NCI-H187 treated with DMSO at 0.1 percent for 48 hours (cell line): ENCODE measurements at places on chromosomes 11 and 22.

DNA sequence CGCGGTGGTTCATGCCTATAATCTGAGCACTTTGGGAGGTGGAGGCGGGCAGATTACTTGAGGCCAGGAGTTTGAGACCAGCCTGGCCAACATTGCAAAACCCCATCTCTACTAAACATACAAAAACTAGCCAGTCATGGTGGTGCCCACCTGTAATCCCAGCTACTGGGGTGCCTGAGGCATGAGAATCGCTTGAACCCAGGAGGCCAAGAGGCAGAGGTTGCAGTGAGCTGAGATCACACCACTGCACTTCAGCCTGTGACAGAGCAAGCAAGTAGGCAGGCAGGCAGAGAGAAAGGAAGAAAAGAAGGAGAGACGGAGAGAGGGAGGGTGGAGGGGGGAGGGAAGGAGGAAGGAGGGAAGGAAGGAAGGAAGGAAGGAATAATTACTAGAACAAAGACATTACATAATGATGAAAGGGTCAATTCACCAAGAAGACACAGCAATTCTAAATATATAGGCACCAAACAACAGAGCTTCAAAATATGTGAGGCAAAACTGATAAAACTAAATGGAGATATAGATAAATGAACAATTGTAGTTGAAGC lies 13.8 kb upstream of the CLDN5 start:
- no peak for DNase-seq

GRCh38 chr11:32902089-32902665 lies 9.6 kb downstream of the QSER1 start:
- DNase-seq: no peak

DNA sequence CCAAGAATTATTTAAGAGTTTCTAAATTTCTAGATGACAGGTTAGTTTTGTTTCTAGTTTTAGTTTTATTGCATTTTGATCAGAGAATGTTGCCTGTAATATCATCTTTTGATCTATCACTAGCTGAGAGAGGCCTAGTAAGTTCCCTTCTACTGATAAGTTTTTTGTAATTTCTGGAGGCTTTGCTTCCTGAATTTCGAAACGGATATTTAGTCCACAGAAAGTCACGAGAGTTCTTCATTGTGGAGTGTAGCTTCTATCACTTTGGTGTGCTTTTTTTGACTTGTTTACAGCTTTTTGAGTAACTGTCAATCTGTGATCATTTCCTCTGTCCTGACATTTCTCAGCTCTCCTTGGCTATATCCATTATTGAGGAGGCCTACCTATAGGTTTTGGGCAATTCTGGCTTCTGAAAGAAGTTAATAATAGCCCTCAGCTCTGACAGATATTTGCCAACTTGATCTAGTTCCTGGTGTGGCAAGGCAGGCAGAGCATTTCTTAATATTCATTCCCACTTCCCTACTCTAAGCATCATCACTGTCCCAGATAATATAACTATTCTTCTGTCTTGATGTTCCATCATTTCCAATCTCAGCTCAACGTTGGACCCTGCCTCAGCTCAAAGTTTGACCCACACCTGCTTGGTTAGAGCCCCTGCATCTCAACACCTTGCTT lies 171.3 kb downstream of the BLID start:
- no peak for DNase-seq

DNA sequence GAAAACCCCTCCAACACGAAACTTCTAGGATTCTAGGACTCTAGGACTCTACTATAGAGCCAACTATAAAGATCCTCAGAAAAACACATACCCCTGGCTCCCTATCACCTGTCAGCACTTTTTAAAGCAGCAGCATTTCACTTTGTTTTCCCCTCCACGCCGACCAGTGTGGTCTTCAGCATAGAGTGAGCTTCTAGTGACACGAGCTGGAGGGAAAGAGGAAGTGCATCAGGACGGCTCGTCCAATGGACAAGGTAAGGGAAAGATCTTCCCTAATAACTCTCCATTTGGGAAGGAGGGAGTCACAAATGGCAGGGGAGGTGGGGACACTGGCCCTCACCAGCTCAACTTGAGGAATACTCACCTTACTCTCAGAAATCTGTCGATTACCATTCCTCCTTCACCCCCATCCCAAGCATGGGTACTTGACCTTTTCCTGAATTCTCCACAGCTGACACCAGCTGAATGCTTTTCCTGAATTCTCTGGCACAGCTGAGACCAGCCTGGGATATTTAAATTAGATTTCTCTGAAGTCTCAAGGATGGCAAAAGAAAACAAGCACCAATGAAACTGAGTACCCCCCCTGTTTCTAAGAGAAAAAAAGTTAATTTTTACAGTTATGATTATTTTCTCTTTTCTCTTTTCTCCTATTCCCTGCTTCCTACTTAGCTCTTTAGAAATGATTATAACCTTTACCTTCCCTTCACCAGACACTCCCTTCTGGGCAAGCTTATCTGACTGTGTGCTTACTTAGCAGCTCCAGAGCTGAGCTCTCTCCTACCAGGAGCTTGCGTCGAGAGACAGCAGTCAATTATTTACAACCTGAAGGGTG lies 33.3 kb upstream of the NNMT start:
- no peak for DNase-seq

DNA sequence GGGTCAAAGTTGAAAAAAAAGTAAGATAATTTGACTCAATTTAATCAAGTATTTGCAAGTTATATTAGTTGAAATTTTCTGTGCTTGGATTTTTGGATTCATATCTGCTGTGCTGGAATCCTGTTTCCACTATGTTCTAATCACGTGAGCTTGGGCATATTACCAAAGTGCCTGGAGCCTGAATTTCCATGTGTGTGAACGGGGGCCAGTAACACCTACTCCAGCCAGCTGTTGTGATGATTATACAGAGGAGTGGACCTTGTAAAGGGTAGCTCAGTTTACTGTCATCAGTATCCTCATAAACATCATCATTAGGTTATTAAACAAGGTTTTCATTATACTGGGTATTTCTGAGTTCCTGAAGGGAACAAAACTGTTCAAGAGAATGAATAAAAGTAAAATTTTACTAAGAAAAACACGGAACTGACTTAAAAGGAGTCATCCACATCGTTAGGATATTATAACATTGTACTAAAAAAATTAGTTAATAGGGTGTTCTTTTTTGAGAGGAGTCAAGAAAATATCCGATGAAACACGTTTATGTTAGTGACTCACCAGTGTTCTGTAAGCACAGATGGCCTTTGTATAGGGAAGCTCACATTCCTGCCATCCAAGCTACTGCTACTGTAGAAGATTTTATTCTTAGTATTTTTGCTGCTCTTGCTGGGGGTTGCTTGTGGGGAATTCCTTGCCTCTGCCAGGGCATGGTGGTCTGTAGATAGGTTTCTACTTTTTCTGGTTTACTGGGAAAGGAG lies 144.1 kb downstream of the ARHGAP42 start:
- DNase-seq: no peak

GRCh38 chr11:2328656-2329354 lies 27.0 kb downstream of the TSPAN32 start:
- no peak for DNase-seq

DNA sequence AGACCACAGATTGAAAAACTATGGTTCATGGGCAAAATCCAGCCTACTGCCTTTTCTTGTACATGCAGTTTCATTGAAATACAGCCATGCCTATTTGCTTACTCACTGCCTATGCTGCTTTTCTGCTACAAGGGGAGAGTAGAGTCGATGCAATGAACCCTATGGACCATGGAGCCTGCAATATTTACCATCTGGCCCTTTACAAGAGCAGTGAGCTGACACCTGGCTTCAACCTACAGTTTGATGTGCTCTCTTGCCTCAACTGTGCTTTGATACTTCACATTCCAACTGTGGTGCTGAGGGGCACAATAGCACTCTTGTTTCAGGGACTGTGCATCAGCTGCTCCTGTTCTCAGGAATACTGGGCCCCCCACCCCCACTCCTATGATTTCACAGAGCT lies 239.5 kb upstream of the SORL1-AS1 start:
- no peak for DNase-seq

DNA sequence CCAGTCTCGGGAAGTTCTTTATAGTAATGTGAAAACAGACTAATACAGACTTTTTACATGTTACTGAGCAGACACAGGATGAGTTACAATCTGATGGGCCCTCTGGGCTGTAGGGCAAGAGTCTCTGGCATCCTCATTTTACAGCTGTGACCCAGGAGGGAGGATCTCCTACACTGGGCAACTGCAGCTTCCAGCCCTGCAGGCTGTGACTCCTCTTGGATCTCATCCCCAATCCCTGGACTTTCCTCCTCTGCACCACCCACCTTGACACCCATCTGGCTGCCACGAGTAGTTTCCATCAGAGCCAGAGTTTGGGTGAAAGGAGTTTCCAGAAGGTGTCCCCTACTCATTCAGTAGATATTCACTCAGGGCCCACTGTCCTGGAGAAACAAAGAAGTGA lies 48.9 kb upstream of the MYEOV start:
- no peak for DNase-seq

- DNase-seq: no peak
Measured at GRCh38 chr11:40292721-40293508, 1166.5 kb downstream of the LRRC4C start.
